NCI-H187 (cell line): ENCODE measurements at places on chromosomes 5 and 9.

GRCh38 chr9:12666813-12667212 lies 26.4 kb upstream of the TYRP1 start:
- no peak for DNase-seq

- DNase-seq, result peak; percentile 40
Measured at GRCh38 chr9:133356391-133357091, at the start of the genes SURF1 and SURF2. TSS of gene SURF1 (minus strand) at chr9:133356487. CDS start at chr9:133356453, 34 bp downstream. TSS of gene SURF2 (plus strand) at chr9:133356550. CDS start at chr9:133356593, 43 bp downstream.

GRCh38 chr5:33182986-33183385 lies 257.8 kb upstream of the TARS1 start:
- DNase-seq, result no peak

DNA sequence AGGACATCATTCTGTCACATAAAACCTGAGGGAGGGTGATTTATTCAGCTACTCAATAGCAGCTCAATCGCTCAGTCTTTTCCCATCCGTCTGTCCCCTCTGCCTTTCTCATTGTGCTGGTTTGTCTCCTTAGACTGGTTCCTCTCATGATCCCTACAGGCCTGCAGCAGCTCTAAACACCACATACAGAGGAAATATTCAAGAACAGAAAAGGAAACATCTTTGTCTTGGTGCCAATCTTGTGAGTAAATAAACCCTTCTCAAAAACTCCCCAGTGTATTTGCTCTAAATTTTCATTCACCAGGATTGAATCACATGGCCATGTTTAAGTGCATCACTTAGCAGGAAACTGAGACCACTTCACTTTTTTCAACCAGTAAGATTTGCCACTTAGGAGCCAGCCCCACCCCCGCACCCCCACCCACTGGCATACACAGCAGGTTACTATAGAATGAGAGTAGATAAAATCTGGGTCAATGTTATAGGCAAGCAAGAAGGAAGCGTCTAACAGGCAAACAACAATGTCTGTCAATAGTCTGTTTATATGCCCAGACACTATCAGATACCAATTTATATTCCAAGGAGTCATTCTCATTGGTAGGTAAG lies 895.5 kb upstream of the DMAC1 start:
- DNase-seq, result peak; percentile 74

GRCh38 chr5:99314721-99315120 lies 385.9 kb upstream of the CHD1 start:
- DNase-seq, result no peak
